T-helper 17 cell (primary cell): ENCODE measurements at places on chromosomes 12 and 14.

DNA sequence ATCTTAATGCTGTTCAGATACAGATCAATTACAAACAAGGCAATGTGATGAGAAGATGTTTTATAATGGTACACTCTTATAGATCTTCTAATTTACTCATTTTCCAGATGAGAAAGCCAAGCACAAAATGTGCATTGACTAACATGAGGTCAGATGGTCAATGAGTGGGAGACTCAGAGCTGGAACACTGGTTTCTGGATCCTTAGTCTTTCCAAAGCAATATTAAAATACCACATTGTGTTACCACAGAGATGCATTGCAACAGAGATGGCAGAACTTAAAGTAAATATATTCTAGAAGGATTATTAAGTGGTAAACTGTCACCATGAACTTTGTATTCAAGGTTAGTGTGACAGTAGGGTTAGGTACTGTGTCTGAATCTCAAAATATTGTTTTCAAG, 113.6 kb downstream of the SLC15A5 start:
- DNase-seq, result no peak

DNA sequence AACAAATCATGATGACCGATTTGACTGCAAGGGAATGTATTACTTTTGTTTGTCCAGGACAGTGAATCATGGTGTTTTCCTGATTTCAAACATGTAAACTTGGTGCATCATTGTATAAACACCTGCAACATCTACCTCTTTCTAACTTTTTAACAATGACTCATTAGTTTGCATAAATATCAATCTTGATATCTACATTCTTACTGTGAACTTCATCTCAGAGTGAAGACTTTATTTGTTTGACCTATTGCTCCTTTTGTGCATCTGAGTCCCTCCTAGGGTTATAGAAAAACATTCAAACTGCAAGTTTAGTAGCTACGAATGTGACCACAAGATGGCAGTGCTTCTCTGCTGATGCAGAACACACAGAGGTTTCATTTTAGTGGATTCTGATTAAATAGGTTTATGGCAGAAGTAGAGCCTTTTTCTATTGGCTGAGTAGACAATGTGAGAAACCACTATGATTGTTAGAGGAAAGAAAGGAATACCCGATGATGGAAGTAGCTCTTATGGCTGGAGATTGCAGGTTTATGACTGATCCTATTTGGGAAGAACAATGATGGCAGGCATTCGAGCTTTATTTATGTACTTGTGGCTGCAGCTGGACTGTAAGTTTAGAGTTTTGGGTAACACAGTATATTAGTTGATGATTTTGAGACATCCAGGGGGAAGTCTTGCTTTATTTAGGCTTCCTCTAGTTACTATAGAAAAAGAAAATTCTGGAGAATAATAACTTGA, 244.2 kb upstream of the OR4E1 start:
- peak; percentile 37 for DNase-seq

DNA sequence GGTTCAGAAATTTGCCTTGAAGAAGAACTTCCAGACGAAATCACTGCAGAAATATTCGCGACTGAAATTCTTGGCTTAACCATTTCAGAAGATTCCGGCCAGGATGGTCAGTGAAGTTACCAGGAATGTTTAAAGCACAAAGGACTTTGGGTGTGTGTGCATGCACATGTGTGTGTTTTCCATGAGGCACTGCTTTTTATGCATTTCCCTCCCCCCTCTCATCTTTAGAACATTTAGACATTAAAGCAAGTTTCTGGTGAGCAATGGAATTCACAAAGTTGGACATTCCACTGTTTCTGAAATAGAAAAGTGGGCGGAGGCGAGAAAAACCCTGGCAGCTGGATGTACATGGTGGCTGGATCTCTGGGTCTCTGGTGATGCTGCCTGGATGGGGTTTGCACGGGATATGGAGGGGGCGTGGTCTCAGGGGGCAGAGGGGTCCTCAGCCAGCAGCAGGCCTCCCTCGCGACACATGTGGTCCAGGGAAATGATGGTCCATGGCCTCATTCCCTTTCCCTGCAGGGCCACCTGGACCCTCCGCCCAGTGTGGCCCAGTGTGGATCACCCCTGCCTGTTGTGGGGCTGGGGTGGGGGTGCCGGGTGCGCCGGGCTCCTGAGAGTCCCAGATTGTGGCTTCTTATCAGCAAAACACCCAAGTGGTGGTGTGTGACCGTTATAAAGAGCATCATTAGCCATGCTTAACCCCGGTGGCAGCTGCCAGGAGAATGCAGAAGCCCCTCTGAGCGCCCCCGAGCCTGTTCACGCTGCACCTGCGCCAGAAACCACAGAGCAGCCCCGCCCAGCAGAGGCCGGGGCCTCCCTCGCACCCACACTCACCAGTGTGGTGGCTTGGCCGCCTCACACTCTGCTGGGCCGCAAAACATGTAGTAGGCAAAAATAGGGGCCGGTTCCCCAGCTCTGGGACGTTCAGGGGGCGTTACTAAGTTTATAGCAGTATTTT, 17.8 kb upstream of the BCL7A start:
- no peak for DNase-seq

DNA sequence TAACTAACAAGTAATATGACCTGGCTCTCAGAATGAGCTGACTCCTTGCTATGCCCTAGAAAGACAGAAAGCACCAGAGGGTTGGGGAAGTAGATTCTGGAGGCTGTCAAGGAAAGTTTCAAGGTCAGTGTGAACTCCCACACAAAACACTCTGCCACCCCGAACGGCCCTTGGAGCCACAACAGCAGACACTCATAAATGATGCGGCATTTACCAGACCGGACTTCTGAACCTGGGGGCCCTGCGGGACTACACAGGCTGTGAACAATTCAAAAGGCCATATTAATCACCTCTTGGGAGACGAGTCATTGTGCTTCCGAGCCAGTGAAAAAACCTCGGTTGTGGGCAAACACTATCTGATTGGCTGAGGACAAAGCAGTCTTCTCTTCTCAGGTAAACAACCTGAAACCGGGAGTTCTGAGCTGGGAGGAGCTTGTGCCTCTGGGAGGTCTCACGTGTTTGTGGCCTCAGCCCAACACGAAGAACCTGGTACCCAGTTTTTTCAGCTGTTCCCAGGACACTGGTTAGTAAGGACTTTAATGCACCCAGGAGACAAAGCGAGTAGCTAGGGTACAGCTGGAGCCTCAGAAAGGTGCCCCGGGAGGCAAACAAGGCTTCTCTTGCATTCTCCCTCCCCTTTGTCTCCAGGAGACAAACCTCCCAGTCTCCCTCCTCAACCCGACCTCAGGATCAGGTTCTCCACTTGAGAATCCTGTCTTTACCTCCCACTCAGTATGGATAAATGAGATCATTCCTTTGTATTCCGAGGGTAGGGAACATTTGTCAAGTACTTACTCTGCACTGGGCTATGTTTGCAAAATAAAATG, 35.3 kb downstream of the VWF start:
- DNase-seq, result no peak

- DNase-seq, result no peak
Observed at GRCh38 chr14:89378119-89378518, 38.9 kb downstream of the FOXN3 start.

DNA sequence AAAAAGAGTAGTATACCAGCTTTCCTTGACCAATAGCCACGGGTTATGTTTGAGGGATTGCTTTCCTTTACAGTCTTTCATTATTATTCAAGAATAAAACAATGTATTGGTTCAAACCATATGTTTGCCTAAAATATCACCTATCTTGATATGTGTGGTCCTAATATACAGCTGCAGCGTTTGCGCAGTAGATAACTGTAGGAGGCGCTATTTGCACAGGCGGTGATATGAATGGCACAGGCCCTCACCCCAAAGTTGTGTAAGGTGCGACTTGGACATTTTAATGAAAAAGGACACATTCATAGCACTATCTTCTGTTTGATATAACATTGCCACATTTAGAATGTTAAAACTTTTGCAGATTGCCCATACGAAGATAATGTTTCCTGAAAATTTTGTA, 298.4 kb downstream of the TRHDE start:
- no peak for DNase-seq

DNA sequence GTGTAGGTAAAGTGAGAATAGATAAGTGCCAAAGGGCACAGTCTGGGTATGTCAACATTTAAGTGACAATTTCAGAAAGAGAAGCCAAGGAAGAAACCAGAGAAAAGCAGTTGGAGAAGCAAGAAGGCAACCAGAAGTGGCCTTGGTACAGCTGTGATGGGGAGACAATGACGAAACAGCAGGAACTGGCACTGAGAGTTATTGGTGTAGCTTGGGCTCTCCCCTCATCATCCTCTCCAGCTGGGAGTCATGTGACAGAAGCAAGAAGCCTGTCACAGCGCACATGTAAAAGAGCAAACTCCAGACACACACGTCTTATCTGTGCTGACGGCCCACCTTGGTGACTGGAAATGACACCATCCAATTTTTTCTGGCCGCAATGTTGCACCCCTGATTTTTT, 203.3 kb upstream of the NUDT4 start:
- no peak for DNase-seq

DNA sequence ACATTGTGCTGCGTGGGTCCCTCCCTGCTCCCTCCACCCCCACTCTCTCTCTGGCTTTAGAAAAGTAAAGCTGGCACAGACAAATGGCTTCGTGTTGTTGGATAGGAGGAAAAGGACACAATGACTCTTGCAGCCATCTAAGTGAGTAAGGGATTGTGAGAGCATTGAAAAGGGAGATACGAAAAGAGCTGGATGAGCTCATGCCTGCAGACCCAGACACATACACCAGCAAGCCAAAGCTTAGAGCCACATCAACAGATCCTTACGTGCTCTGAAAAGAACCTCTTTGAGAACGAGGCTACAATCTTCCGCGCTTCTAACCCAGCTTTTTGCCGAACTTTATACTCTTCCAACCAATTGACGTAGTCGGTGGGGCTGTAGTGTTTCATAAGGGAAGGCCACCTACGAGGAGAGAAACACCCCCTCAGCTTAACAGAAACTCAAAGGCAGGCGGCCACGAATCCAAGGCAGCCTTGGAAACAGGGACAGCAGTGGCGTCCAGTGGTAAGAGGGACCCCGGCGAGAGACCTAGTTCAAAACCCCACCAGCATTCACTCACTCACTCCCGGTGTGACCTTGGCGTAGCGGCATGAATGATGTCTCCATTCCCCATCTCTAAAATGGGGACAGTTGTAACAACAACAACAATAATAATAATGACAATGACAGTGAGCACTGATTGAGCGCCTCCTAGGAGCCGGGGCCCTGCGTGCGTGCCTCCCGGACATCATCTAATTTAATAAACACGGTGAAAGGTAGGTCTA, 1.1 kb downstream of the FBXO21 start:
- DNase-seq, result no peak

DNA sequence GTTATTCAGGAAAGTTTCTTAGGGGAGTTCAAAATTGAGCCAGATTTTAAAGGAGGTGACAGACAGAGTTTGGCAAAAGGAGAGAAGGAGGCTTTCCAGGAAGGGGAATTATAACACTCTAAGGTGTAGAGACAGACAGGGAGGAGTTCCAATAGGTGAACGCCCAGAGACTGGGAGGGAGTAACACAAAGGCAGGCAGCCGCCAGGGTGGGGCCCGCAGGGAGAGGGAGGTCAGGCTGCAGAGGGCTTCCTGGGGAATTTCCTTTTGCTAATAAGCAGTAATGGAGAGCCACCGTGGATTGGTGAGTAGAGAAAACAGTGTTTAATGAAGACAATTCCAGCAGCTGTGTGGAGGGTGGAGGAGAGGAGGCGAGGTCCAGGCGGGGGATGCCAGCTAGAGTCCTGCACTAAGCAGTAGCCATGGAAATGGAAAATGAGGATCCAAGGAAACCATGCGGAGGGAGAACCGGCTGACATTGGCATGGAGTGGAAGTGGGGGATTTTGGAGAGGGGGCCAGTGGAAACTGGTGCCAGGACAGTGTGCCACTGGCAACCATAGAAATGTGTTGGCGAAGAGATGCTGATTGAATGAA, 22.2 kb downstream of the GRIN2B start:
- no peak for DNase-seq

GRCh38 chr14:40983604-40984003, 623.1 kb upstream of the LRFN5 start:
- no peak for DNase-seq

DNA sequence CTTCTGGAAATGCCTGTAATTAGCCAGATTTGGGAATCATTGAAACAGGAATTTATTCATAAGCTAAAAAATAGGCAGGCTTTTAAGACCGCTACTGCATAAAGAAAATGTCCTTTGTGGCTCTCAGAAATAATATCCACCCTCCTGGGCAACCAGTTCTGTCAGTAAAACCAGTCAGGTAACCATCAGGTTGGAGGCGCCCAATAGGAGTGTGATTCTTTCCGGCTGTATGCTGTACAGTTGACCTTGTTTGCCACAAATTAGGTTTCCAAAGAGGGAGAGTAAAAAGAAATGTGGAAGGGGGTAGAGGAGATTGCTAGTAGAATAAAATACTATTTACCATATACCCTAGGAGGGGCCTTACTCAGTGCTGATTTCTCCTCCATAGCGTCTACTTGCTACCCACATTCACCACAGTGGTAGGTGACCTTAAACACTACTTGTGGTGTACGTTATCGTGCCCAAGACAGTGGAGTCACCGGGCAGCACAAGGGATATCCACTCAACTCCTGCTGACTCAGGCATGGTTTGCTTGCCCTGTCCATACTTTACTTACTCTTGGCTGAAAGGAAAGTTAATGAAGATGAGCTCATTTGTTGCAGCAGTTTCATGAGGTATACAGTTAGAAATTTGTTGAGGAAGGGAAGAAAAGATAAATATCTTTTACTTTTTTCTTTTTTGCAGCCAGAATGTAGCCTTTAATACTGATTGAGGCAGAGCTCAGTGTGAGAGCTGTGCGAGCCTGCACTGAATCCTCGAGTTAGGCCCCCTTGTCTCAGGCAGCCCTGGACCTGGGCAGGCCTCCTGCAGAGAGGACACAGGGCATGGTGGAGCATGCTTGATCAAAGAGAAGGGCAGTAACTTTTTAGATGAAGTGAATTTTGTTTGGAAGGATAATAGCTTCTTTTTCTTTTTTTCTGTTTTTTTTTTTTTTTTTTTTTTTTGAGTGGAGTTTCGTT, 76.7 kb downstream of the DIP2B start:
- DNase-seq, result no peak

GRCh38 chr12:2283916-2284315, 231.1 kb downstream of the CACNA1C start:
- no peak for DNase-seq

DNA sequence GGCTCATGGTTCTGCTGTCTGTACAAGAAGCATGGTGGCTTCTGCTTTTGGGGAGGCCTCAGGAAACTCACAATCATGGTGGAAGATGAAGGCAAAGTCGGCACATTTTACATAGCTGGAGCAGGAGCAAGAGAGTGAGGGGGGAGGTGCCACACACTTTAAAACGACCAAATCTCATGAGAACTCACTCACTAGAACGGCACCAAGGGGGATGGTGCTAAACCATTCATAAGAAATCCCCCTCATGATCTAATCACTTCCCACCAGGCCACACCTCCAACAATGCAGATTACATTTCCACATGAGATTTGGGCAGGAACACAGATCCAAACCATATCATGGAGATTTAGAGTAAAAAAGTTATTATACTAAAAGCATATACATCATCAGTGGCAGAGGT, 13.6 kb upstream of the LEMD3 start:
- DNase-seq, result no peak

GRCh38 chr12:27534060-27534764, 10.2 kb downstream of the PPFIBP1 start:
- DNase-seq, result no peak
